ENCODE measurements at places on chromosomes 13 and 19.

DNA sequence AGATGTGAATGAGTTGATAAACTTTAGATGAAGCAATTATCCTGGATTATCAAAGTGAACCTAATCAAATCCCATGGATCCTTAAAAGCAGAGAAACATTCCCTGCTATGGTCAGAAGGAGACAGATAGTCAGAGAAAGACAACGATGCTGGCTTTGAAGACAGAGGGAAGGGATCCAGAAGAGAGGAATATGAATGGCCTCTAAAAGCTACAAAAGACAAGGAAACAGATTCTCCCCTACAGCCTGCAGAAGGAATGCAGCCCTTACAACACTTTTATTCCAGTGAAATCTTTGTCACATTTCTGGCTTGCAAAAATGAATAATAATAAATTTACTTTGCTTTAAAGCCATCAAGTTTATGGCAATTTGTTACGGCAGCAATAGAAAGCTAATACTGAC is 1164.2 kb downstream of the PCDH17 start:
- DNase-seq, result no peak

DNA sequence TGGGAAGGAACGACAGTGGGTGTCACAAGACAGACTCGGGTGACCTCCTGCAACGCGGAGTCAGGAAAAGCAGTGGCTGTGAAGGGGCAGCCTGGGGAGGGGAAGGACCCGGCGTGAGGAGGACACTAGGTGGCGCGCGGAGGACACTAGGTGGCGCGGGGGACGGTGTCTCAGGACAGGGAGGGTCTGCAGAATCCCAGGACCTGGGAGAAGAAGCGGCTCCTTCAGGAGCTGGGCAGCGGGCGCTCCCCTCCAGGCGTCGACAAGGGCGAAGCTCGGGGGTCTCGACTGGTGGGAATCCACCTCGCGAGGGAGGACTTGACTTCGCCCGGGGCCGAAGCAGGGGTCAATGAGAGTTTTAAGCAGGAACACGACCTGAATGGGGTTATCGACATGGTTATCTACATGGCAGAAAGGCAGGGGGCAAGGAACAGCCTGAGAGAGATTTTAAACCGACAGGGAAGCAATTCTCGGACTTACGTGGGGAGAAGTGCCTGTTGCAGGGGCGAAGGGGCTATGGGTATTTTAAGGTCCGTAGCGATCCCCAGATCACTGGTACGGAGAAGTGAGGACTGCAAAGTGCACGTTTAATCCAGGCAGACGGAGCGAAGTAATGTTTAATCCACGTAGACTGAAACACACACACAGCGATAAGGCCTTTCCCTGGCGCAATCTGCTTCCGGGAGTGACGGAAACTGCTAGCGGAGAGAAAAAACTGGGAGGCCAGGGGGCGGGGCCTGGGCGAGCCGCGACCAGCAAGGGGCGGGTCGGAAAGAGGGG is at the start of gene ZNF616:
TSS of gene ZNF616 (minus strand) at position 687 of the 780 bp plus-strand sequence. CDS start 9,426 bp downstream, outside the sequence.
- peak; percentile 93 for DNase-seq

DNA sequence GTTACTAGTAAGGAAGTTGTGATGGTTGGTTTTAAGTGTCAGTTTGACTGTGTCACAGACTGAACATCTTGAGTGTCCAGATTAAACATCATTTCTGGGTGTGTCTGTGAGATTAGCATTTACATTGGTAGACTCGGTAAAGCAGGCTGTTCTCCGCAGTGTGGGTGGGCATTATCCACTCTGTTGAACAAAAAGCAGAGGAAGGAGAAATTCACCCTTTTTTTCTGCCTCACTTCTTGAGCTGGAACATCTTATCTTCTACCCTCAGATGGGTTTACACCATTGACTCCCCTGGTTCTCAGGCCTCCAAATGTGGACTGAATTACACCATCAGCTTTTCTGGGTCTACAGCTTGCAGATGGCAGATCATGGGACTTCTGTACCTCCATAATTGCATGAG is 63.7 kb upstream of the ZDHHC20 start:
- no peak for DNase-seq

GRCh38 chr19:56670961-56671612 is 470 bp downstream of the ZNF835 start:
- DNase-seq, result no peak

DNA sequence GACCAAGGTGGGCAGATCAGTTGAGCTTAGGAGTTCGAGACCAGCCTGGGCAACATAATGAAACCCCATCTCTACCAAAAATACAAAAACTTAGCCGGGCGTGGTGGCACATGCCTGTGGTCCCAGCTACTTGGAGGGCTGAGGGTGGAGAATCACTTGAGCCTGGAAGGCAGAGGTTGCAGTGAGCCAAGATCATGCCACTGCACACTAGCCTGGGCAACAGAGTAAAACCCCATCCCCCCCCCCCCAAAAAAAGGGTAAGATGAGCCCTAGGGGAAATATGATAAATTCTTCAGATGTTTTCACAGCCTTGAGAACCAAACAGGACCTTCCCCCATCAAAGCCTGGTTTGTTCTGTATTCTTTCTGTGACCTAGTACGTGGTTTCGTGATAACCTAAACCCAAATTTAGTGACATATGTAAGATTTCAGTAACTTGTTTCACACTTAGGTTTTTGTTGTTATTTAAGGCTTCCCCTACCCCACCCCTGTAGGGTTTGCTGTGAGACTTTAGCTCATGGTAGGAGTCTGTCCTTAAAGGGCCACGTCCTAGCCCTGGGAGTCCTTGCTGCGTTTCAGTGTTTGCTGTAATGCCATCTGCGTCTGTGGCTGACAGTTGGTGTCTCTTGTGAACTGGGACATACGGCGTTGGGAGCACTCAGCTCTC is 49.6 kb downstream of the MYO9B start:
- no peak for DNase-seq

DNA sequence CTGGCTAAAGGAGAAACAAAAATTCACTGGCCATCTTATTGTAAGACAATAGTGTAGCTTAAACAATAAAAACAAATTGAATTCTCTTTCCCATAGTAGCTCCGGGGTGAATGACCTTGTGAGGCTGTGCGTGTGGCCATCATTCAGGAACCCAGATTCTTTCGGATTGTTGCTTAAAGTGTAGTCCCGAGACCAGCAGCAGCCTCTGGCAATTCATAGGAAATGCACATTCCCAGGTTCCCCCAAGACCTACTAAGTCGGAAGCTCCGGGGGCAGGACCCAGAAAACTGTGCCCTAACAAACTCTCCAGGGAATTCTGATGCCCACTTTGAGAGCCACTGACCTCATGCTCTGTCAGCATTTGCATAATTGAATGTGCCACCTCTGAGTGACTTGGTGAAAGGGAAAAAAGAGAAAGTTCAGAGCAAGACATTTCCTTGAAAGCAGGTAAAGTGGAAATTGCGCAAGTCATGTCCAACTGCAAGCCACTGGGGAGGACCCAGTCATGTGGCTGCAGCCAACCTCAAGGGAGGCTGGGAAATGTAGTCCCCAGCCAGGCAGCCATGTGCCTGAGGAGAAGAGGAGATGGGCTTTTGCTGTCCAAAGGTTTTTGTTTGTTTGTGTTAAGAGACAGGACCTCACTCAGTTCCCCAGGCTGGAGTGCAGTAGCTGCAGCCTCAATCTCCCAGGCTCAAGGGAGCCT is 50.7 kb upstream of the PNMA8B start:
- peak; percentile 81 for DNase-seq

DNA sequence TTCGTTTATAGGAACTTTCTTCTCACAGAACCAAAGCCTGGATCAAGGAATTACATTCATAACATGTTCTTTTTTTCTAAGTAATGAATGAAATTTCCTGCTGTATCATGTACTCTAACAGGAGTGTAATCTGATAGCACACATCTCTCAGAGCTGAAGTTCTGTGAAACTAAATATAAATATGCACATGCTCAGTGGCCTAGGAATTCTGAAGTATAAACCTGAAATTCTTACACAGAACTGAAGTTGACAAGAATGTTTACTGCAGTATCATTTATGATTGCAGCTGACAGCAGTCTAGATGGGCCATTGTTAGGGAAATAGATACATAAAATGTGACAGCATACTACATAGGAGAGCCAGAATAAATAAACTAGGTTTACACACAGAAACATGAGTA is 54.5 kb downstream of the USP12 start:
- DNase-seq, result peak; percentile 7

- DNase-seq, result no peak
These were observed 2.7 kb upstream of the SAMD1 start for GRCh38 chr19:14093117-14093823.

DNA sequence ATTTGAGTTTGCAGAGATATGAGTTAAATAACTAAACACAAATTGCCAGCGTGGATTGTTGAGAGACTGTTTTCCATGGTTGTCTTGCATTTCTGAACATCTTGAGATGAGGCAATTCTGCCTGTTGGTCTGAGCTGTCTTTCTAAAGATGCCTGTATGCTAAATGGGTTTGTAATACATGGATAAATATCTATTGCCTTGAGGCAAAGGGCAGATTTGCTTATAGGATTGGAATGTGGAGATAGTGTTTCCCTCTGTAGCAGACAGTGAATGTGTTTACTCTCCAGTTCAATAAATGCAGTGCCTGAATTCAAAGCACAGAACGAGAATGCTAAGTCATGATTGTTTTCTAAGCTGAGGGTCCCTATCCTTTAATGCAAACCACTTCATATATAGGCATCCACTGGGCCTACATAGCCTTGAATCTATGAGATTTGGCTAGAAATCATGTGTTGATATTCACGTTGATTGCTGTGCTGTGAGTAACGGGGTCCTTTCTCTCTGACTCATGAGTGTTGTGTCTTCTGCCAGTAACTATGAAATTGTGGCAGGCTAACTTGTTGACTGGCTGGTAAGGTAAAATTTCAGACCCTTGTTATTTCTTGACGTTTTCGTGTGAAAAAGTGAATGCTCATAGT is 2554.8 kb downstream of the PCDH9 start:
- DNase-seq, result peak; percentile 59

DNA sequence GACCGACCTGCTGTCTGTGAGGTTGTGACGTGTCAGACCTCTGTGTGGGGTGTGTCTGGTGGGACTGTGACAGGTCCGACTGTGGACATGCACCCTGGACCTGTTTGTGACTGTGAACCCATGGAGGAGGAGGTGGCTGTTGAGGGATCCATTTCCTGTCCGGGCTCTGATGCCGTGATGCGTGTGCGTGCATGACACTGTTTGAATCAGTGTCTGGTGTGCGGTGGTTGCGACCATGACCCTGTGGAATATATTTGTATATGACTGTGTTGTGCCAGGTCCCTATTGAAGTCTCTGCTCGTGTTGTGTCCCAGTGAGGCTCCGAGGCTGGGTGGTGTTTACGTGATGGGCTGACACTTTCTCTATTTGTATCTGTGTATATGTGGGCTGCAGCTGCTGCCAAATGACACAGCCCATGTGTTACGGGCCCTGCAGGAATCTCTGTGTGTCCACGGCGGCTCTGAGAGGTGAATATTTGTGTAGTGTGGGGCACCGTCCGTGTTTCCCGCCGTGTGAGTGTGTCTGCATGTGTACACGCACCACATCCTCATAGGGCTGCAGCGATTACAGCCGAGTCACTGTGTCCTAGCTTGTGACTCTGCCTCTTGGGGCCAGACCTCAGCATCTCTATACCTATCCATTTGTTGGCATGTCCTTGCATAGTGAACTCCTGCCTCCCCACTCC is 18.3 kb downstream of the CCDC97 start:
- no peak for DNase-seq

GRCh38 chr13:106350208-106350607 is 185.3 kb downstream of the EFNB2 start:
- DNase-seq, result no peak

DNA sequence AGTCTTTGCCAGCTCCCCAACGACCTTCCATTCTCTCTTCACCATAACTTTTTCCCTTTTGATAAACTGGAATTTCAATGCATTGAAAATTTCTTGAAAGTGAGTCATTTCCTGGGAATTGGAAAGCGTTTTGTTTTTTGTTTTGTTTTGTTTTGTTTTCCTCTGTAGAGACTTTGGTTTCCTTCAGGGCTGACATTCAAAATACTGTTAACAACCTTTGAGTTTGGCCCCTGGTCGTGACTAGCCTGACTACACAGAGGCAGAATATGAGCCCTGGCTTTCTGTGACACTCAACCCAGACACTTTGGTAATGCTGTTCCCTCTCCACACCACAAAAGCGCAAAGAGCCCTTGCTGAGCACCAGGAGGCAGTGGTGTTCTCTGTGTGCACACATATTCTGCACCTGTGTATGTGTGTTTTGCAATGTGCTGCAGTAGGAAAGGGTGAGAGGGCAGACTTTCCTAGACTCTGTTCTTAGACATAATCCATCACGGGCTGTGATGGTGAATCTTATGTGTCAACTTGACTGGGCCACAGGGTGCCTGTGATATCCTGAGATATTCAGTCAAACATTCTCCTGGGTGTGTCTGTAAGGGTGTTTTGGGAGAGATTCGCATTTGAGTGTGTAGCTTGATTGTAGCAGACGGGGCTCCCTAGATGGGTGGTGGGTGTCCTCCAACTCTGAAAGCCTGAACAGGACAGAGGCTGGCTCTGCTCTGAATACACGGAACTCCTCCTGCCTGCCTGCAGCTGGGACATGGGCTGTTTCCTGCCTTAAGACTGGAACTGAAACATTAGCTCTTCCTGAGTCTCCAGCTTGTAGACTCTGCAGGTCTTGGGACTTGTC is 29.5 kb upstream of the ANKRD10 start:
- DNase-seq, result peak; percentile 76

DNA sequence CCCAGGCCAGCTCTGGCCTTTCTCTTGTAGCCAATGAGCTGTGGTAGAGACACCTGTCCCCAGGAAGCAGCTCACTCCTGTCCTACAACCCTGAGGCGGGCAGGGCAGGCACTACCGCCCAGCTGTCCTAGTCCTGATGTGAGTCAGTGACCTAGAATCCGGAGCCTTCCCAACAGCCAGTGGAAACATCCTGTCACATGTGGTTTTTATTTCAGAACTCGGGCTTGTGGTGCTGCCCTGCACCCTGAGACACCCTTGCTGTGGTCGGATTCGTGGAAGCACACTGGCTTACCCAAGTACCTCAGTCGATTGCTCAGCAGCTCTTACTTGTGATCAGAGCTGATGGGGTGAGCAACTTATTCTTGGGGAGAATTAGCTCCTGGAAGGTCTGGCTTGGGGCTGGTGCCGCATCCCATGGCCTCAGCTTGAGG is 83.6 kb upstream of the ARHGEF7 start:
- peak; percentile 82 for DNase-seq

- DNase-seq, result no peak
These were observed 27.2 kb downstream of the RCBTB2 start for GRCh38 chr13:48505597-48506091.

DNA sequence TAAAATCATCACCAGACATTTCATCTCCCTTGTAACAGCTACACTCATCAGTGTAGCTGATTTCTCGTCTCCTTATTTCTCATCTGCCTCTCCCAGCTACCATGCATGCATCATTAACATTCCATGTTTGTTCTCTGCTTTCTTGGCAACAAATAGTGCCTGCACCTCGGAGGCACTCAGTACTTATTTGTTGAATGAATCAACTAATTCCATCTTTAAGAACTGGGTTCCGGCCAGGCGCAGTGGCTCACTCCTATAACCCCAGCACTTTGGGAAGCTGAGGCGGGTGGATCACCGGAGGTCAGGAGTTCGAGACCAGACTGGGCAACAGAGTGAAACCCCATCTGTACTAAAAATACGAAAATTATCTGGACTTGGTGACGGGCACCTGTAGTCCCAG is 63.9 kb upstream of the GTF3A start:
- DNase-seq, result peak; percentile 16

Data from amniotic epithelial cell (primary cell).